ENCODE measurements at places on chromosomes 7 and 10. TPM values are rescaled to one million over a fixed set of nuclear protein-coding genes. Genes with fewer than 3 reads are reported as not detected.

Gene KRIT1
- 16.7 TPM for total RNA-seq

Gene GNG11
- 68.2 TPM for total RNA-seq

Gene ST8SIA6
- 1.6 TPM for total RNA-seq

Gene NUTM2A
- total RNA-seq = 0.34 TPM

Gene WNT16
- not detected for total RNA-seq

Gene SPDYE18
- total RNA-seq = not detected

Gene MICU1
- 37.2 TPM for total RNA-seq

Gene HDAC9
- 2.4 TPM for total RNA-seq

Gene EPHA1
- not detected for total RNA-seq

Gene CFAP46
- 2.6 TPM for total RNA-seq

Gene STOX1
- 0.82 TPM for total RNA-seq

Gene PTF1A
- total RNA-seq = not detected

Gene CPXM2
- not detected for total RNA-seq

Gene SLC26A3
- not detected for total RNA-seq

Gene MBL2
- not detected for total RNA-seq

Gene ZNF862
- 4.4 TPM for total RNA-seq

Gene PARD3
- 24.9 TPM for total RNA-seq

Gene ATP5MK
- 255 TPM for total RNA-seq

Gene ITGB8
- 6.0 TPM for total RNA-seq

Gene NUDT1
- total RNA-seq = 8.8 TPM

Gene TMEM130
- total RNA-seq = under 0.01 TPM

Gene LIPA
- 88.1 TPM for total RNA-seq

Gene ADIRF
- total RNA-seq = 1.1 TPM

Gene AMZ1
- total RNA-seq = 0.12 TPM

Gene ITIH5
- 3.5 TPM for total RNA-seq

Gene AKR1C4
- total RNA-seq = not detected

Gene FLNC
- total RNA-seq = 168 TPM

Gene PPA1
- 76.9 TPM for total RNA-seq

Gene IDI2
- not detected for total RNA-seq

Gene TUBAL3
- not detected for total RNA-seq

Gene SLC16A9
- total RNA-seq = 1.8 TPM

Gene ADK
- 22.1 TPM for total RNA-seq

Gene CALY
- total RNA-seq = not detected

Gene ZNF804B
- not detected for total RNA-seq

Gene OR2A1
- not detected for total RNA-seq

Gene VAX1
- not detected for total RNA-seq

Gene HACD1
- 27.5 TPM for total RNA-seq

Gene MET
- total RNA-seq = 0.23 TPM

Gene SHOC2
- 26.0 TPM for total RNA-seq

Gene GRID1
- 0.34 TPM for total RNA-seq

Gene BBS9
- 12.7 TPM for total RNA-seq

Gene SEMA3A
- total RNA-seq = 2.8 TPM

Gene OR6B1
- total RNA-seq = not detected

Gene TUBB8
- total RNA-seq = not detected

Gene FGFBP3
- 0.12 TPM for total RNA-seq

Gene SEMA4G
- 1.4 TPM for total RNA-seq

Gene PCDH15
- total RNA-seq = not detected

Gene YAE1
- total RNA-seq = 21.9 TPM

Gene ARMC3
- total RNA-seq = not detected

Gene CPEB3
- total RNA-seq = 0.82 TPM

Gene STRIP2
- total RNA-seq = 2.6 TPM

Gene UBTD1
- 52.3 TPM for total RNA-seq

Gene WDR86
- total RNA-seq = 7.6 TPM

Gene HOXA13
- not detected for total RNA-seq

Gene HYAL4
- not detected for total RNA-seq

Gene GPC2
- 0.23 TPM for total RNA-seq

Gene PTN
- total RNA-seq = 7.4 TPM

Gene FAM13C
- total RNA-seq = 1.3 TPM
